ENCODE measurements at places on chromosomes 4 and X.

GRCh38 chrX:136336623-136337022 is 35.9 kb downstream of the ADGRG4 start:
- no peak for DNase-seq

DNA sequence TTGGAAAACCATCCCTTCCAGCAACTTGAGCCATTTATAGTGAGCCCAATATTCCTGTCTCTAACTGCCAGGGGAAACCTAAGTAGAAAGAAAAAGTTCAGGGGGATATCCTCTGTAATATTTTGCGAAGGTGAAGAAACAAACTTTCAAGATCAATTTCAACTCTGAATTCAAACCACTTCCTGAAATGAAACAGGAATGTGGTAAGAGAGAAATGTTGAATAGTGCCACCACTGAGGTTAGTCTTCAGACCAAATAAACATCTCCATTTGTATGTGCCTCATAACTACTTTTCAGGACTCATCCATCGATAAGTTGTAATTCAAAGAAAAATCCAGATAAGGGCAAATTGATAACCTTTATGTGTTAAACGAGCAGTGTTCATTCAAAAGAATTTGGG is 128.7 kb downstream of the GABRB1 start:
- no peak for DNase-seq

DNA sequence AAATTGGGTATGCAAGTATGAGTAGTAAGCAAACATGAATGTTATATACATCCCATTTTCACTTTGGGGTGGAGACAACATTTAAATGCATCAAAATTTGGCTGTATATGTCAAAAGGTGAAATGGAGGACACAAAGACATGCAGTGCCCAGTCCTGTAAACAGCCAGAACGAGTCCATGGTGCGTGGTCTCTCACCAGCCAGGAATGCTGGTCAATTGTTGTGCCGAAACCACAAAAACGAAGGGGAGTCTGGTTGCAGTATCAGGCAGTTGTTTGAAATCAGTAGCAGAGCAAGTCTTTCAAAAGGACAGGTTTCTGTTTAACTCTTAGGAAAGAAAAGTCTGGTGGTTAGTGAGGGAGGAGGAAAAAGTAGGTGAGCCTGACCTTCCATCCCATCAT is 22.3 kb upstream of the RNF150 start:
- DNase-seq = no peak

DNA sequence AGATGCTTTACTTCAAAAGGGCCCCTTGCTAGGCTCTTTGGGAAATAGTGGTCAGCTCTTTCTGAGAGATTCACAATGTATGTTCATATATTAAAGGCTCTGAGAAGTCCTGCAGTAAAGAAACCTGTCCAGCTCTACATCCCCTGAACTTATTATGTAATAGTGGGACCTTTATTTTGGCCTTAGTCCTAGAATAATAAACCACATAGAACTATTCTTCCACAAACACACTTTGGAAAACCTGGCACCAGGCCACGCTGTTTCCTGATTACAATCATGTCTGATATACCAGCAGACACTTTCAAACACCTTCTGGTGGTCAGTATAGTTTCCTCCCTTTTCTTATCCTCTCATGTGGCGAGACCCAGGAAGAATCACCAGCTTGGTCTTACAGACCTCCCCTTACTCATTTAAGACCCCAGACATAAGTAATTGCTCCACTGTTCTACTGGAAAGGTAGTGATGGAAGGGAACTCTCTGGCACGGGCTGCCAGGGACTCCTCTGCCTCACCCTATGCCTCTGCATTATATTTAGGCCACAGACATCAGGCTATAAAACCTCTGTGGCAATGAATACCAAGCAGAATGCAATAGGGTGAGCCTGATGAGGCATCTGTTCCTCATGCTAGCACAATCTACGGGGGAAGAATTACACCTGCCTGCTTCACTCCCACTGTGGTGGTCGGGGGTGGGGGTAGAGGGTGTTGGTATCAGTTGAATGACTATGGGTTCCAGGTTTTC is 5.7 kb upstream of the PPEF1 start:
- DNase-seq = no peak

DNA sequence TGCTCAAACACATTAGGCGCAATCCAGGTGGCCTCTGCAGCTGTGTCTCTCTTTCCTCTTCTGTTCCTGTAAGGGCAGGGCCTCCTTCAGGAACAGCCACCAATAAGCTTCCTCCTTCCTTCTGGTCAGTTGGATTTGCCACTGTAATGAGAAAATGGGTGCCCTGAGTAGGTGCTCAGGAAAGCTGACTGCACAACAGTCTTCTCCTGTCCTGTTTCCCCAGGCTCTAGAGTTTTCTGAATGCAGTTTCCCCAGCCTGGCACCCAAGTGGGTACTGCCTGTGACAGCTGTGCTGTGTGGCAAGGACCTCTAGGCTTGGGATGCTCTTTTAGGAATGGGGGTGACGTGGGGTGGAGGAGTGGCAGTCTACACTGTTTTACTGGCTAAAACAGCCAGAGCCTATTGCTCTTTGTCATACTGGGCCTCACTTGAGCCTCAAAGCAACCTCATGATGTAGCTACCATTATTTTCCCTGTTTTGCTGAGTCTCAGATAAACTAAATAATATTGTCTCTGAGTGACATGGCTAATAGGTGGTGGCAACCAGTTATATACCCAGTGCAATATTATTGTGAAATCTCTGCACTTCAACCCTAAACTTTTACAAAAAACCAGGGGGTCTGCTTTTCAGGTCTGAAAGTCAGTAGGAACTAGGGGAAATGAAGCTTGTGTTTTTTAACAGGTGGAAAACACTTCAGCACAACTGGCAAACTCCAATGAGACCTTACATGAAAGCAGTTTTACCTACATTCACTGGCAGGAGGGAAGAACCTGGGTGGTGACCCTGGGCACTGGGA is 1.2 kb downstream of the CXCL2 start:
- DNase-seq = no peak

GRCh38 chrX:122567911-122568310 is 616.2 kb upstream of the GRIA3 start:
- no peak for DNase-seq

- no peak for DNase-seq
Observed at GRCh38 chr4:26900765-26901164, 40.1 kb downstream of the STIM2 start.

DNA sequence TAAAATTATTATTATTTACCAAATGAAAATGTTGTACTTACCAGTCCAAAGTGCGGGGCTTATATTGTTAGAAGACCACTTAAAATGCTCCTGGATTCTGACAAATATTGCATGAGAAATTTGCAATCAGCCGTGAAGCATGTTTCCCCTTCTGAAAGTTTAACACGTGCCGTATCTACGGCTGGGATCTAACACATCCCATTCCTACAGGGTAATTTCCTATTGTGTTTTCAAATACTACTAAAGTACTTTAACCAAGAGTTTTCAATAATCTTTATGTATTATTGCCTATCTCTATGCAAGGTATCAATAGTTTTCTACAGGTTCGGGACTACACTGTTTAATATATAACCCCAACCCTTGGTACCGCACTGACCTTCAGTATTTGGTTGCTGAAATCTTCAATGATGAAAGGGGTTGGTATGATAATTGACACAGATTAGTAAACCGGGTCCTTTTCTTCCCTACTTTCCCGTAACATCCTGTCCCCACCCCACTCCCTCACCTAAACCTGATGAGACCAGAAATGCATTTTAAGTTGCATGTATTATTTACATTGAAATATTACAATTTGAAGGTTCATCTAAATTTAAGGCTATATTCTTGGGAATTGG is 795 bp upstream of the BRWD3 start:
- DNase-seq = no peak

DNA sequence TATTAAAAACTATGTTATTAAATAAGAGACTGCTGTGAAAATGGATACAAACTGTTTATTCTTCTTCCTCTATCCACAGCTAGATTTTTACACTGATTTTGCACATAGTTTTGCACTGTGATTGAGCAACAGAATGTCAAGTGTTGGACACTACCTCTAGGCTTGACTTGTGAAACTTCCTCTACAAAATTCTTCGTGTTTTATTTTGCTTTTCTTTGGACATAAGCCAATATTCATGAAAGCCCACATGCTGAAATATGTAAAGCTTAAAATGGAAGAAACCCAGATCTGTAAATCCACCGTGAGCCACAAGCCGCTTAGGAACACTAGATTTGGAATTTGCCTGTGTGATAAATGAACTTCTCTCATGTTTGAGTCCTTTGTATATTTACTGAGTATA is 849.4 kb downstream of the FSTL5 start:
- DNase-seq = no peak

DNA sequence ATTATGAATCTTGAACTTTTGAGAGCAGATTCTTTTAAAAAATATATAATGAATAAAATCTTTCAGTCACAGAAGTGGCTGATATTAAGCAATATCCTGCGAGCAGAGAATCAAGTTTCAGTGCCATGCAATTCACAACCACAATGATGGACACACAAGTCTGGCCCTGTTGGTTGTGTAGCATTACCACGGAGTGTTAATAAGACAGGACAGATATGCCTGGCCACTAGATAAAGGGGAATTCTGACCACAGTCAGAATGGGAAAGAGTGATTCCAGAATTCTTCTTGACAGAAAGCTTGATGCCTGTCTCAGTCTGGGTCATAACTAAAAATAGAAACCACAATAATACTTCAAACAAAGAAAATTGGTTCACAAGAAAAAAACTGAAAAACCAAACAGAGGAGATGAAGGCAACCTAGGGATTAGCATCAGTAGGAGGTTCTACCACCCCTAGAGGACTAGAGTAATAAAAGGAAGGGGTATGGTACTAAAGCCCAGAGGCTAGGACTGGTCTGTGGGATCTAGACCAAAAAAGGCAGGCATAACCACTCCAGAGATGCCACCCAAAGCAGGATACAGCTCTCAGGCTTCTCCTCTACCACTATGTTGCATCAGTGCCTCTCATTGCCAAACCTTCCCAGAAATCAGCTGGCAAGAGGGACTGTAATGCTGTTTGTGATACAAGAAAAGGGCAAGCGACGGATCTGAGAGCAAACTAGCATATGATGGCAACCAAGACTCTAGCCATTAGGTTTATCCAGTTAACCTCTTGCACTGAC is 59.0 kb downstream of the RNF150 start:
- no peak for DNase-seq

DNA sequence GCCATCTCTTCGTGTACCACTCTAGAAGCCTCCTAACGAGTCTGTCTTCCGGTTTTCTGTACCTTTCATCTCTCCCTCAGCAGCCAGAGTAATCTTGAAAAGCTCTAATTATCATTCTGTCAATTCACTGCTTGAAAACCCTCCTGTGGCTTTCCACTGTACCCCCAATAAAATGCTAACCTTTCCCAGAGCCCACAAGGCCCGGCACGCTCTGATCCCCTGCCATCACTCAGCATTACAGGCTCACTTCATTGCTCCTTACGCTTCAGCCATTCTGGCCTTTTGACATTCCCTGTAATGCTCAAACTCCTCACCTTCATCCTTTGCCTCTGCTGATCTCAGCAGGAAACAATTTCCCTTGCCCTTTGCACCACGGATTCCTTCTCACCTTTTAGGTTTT is 112.9 kb downstream of the ARHGAP10 start:
- no peak for DNase-seq

DNA sequence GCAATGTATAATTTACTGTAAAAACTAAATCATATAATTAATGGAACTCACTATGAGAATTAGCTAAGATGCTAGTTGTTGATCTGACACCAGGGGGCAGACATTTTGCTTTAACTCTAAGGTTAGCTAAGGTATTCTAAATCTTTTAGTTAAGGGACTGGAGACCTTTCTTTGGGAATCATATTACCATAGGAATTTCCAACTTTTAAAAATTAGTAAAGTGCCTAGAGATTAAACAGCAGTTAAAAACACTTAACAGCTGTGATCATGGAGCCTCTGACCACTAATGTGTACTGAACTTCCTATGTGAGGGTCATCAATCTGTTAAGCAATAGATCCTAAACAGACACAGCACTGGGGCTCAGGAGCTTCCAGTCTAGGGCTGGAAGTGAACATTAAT is 226.6 kb downstream of the NSUN7 start:
- peak; percentile 37 for DNase-seq

DNA sequence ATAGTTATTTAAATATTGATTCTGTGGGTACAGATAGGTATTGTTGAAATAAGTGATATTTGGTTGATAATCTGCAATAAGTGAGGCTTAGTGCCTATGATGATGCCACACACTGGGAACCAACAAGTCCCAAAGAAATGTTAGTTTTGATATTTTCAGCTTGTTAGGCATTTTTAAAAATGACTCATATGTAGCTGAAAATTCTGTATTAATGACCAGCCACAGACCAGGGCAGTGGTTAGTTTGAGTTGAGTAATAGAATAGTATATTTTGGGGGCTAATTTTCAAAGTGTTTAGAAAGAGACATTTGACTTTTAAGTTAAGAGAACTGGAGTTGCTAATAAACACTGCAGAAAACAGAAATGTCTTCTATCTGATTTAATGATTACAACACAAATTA is 9.4 kb downstream of the INTU start:
- no peak for DNase-seq

DNA sequence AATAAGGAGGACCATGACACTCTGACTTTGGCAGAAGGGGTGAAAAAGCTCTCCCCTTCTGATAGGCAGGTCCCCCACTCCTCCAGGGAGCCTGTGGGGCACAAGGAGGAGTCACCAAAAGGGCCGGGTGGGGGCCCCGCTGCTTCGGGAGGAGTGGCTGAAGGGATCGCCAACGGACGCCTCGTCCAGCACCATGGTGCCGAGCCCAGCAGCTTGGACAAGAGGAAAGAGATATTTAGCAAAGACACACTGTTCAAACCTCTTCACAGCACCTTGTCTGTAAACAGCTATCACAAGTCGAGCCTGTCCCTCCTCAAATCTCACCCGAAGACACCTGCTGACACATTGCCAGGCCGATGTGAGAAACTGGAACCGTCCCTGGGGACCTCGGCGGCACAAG is 105.6 kb downstream of the STOX2 start:
- DNase-seq = no peak

- no peak for DNase-seq
Observed at GRCh38 chr4:112378243-112378620, 81.1 kb downstream of the ALPK1 start.

GRCh38 chr4:96131186-96131585 is 291.3 kb downstream of the PDHA2 start:
- DNase-seq = no peak

DNA sequence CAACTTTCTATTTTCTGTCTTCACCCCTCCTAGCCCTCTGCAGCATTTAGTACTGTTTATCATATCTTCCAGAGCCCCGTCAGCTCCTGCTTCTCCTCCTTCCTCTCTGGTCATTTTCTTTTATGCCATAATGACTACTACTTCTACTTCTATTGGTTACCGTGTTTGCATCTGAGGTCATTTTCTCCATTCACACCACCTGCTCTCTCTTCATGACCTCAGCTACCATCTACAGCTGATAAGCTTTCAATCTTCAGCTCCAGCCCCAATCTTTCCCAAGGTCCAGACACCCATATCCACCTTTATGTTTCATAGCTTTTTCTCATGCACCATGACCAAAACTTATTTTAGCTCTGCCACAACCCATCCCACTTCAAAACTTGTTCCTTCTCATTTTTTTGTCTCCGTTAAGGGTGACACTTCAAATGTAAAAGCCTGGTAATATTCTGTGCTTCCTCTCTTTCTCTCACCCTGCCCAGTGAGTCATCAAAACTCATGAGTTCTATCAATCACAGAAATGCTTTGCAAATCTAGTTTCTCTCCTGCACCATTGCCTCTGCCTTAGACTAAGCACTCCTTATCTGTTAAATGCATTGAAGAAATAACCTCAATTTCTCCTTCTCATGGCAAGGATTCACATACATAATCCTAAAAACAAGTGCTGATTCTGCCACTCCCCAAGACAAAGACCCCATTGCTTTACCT is 71.3 kb upstream of the IQCM start:
- DNase-seq = no peak
